ENCODE measurements at places on chromosomes 11 and 22. TPM values are rescaled to one million over a fixed set of nuclear protein-coding genes. Genes with fewer than 3 reads are reported as not detected.

The TRPM5 gene
- not detected for total RNA-seq

The CCDC81 gene
- total RNA-seq = 0.84 TPM

- peaks cover 17% of the 10 kb centered on the region for H3K4me1 ChIP-seq
- no peak overlapping the region for H3K4me3 ChIP-seq
- peaks cover 30% of the 10 kb centered on the region for H3K27me3 ChIP-seq
- no peak for DNase-seq
- no peaks in the 10 kb centered on the region for H3K36me3 ChIP-seq
- H3K27ac ChIP-seq = no peak overlapping the region
These were observed 1.9 kb downstream of the BTG4 start for GRCh38 chr11:111510311-111510710.

- no peak for DNase-seq
- H3K27ac ChIP-seq = no peak overlapping the region
- H3K36me3 ChIP-seq = no peaks in the 10 kb centered on the region
These were observed 24.0 kb upstream of the ACER3 start for GRCh38 chr11:76836613-76837291.

The ZNHIT2 gene
- total RNA-seq = 14.5 TPM

DNA sequence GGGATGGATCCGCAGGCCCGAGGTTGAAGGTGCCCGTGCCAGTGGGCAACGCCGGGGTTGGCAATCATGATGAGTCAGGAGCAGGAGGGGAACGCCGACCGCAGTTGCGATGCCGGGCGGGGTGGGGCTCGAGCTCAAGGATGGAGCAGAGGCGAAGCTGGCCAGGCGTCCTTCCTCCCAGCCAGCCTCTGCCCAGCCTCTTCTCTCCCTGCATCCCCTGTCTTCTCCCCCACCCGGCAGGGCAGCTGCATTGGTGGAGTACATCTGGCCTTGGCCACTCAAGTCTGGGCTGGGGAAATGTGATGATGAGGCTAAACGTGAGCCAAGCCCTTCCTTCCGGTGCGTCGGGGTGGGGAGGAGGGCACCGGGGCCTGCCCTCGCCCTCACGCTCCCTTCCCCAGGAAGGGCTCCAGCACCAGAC is 3.9 kb downstream of the IFITM10 start:
- DNase-seq = no peak
- H3K4me3 ChIP-seq = no peak overlapping the region
- H3K27ac ChIP-seq = no peak overlapping the region
- no peaks in the 10 kb centered on the region for H3K27me3 ChIP-seq
- H3K36me3 ChIP-seq = no peaks in the 10 kb centered on the region

GRCh38 chr11:33847251-33847650 is 44.6 kb downstream of the LMO2 start:
- H3K36me3 ChIP-seq = no peaks in the 10 kb centered on the region
- H3K4me1 ChIP-seq = no peaks in the 10 kb centered on the region
- no peak for DNase-seq
- H3K27me3 ChIP-seq = no peaks in the 10 kb centered on the region
- no peak overlapping the region for H3K27ac ChIP-seq

GRCh38 chr11:2300936-2301630 is 635 bp downstream of the C11orf21 start:
- peaks cover 69% of the 10 kb centered on the region for H3K4me1 ChIP-seq
- peak overlapping the region; percentile 54 for H3K4me3 ChIP-seq
- peak overlapping the region; percentile 88 for H3K27ac ChIP-seq
- peaks cover 2% of the 10 kb centered on the region for H3K36me3 ChIP-seq

The P2RX3 gene
- not detected for total RNA-seq

The MN1 gene
- total RNA-seq = 0.07 TPM
